Stimulated activated CD4-positive, alpha-beta T cell treated with anti-CD3 and anti-CD28 coated beads, TNF-alpha, amount 100 ng/mL, for 4 hours (primary cell): ENCODE measurements at places on chromosomes 11 and 22.

GRCh38 chr22:49791682-49792081 is 36.0 kb downstream of the BRD1 start:
- DNase-seq: no peak

DNA sequence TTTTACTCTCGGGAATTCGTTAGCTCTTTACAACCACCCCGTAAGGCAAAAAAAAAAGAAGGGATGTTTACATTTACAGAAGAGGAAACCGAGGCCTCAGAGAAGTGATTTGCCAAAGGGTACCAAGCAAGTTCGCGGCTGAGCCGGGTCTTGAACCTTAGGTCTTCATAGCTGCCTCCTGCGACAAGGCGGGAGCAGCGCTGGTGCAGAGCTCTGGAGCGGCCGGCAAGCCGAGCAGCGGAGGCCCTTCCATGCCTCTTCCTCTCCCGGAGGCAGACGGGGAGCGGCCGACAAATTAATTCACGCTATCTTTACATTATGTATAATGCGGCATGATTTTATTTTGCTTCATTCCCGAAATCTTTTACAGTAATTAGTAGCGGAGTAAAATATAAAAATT is 536.3 kb downstream of the INSC start:
- DNase-seq: no peak

GRCh38 chr11:45323601-45324249 is 37.6 kb upstream of the SYT13 start:
- DNase-seq: no peak

GRCh38 chr11:107593951-107594350 is 3.0 kb downstream of the ELMOD1 start:
- DNase-seq: no peak

GRCh38 chr11:6571434-6572008 is 31.9 kb downstream of the RRP8 start:
- no peak for DNase-seq

- no peak for DNase-seq
Observed at GRCh38 chr11:44992181-44992582, 41.5 kb upstream of the TP53I11 start.

DNA sequence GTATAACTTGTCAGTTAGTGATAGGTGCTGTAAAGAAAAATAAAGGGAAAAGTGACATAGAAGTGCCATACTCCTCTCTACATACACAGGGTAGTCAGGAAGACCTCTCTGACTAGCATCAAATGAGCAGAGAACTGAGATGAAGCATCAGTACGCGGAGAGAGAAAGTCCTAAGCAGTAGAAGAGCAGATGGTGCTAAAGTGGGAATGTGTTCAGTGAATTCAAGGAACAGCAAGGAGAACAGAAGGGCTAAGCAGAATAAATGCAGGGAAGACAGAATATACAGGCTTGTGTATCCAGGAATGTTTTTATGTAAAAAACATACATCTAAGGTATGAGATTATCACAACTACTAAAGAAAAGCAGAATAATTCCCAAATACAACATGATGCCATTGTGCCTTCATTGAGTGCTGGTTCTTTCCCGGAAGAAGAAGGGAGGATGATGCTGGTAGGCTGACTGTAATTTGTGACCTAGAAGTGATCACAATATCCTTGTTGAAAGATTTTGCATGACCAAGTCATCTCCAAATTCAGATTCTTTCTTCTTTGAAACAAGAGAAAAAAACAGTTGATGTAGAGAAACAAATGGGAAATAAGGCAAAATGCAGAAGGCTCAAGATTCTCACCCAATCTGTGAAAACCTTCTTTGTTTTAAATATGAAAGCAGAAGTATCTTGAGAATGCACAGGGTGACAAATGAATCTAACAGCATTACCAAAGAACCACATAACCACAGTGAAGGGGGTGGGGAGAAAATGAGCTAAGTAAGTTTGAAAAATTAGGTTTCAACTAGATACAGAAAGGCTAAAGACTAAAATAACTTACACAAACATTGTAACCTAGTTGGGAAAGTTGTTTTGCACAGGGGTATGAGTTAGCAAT is 20.5 kb downstream of the MRE11 start:
- DNase-seq: no peak

DNA sequence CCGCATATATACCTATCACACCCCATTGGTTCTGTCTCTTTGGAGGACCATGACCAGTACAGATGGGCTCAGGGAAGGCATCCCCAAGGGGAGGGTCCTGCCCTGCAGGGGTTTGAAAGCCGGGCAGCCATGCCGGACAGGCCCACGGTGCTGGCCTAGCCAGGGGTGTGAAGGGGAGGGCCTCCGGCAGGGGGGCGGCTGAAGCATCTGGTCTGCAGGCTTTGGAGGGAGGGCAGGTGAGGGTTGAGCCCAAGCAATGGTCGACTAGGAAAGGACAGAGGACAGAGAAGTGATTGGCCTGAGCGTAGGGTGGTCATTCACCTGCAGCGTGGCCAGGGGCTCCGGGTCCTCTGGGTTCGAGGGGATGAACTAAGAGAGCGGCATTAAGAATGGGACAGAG is 11.2 kb upstream of the CTSD start:
- DNase-seq: no peak
